ENCODE measurements at places on chromosomes 4 and X. TPM values are rescaled to one million over a fixed set of nuclear protein-coding genes. Genes with fewer than 3 reads are reported as not detected.

DNA sequence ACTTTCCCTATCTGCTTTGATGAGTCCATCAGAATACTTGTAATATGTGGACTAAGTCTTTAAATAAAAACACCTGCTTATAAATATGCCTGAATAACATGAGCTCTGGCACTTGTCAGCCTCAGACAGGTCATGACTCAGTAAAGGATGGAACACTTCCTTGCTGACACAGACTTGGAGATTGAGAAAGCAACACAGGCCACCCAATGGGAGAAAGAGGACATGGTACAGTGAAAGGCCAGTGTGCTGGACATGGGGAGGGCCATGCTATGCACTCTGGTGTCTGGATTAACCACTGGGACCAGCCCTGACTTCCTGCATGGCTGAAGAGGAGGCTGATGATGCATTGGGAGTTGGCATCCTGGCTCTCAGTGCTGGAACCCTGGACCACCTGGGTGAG is 149.5 kb downstream of the DHRSX start:
- no peak for DNase-seq

Gene CT83
- total RNA-seq: not detected

DNA sequence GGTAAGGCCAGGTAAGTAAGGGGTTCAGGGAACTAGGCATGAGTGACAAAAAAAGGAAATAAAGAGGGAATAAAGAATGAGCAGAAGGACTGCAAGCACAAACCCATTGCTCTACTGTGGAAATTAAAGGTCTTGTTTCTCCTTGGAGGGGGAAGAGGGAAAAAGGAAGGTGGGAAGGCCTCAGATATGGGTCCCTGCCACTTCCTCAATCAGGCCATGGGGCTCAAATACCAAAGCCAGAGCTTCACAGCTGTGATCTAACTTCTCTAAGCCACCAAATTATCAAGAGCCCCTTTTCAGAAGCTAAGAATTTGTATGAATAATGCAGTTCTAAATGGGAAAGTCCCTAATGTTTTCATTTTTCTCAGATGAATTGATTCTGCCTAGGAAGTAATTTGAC is 4.7 kb downstream of the USP51 start:
- DNase-seq: no peak

Gene UGT8
- total RNA-seq: 4.3 TPM
